Activated naive CD4-positive, alpha-beta T cell (primary cell): ENCODE measurements at places on chromosomes 7 and 10.

GRCh38 chr7:64873517-64873916 is 29.6 kb upstream of the ZNF273 start:
- DNase-seq = no peak

- DNase-seq = no peak
Measured at GRCh38 chr10:48307711-48308018, 1.2 kb downstream of the MAPK8 start.

DNA sequence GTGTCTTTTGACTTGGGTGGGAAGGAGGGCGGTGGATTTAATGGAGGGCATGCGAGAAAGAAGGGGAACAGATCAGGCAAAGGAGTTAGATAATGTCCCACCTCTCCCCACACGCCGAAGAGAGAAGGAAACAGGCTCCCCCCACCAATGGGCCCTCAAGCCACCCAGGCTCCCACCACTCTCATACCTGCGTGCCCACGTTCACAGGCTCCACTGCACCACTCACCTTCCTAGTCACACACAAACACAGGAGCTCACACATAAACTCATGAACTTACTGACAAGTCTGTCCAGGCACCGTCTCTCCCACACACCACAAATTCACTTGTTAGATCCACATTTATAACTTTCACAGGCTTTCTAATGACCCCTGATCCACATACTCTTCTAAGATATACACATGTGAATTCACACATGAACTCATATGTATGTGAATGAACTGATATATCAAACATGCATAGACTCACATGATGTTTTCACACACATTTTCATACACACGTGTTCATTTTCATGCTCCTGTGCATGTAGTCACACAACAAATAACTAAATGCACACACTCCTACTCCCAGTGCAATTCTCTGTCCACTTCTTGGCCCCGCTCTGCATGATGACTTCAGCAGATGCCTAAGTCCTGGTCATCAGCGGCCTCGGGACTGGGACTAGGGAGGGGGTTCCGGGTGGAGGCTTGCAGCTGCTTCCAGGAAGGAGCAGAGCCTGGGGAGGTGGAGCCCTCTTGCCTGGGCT is 1.5 kb downstream of the LZTS2 start:
- DNase-seq = no peak

DNA sequence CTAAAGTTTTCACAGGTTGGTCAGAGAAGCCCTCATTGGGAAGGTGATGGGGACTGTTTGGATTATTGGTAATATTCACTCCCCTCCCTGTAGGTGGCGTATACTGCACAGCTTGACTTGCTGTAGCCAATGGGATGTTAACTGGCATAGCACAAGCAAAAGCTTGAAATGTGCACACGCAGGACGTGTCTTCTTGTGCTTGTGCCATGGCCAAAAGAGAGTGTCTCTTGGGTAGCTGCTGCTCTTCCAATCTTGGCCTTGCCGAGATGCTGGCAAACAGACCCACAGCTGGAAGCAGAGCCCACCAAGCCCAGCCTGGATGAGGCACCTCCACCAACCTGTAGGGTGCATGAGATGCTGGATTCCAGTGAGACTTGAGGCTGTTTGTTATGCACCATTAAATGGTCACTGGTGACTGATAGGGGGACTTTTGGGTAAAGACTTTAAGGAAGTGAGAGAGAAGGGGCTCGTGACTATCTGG is 266.0 kb downstream of the GRID1 start:
- no peak for DNase-seq

GRCh38 chr7:27162561-27163287 is 2.6 kb downstream of the HOXA9 start:
- no peak for DNase-seq

DNA sequence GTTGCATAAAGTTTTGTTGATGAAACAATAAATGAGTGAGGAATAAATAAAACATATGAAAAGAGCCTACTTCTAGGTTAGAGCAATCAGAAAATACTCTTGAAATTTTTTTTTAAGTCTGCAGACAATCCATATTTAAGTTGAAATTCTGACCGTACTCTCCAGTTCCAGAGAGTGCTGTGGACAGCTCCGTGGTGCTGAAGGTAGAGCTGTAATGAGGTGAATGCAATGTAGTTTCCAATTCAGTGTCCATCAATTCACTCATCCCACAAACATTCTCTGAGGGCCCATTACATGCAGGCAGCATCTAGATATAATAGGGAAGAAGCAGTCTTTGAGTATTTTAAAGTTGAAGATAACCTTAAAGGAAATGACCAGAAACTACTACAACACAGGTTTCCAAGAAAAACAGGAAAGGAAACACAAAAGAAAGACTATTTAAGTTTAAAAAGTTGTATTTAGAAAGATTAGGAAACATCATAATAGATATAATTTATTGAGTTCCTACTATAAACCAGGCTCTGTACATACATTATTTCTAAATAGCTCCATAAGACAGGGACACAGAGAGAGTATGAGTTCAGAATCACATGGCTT is 44.0 kb upstream of the CRTAC1 start:
- DNase-seq = no peak

DNA sequence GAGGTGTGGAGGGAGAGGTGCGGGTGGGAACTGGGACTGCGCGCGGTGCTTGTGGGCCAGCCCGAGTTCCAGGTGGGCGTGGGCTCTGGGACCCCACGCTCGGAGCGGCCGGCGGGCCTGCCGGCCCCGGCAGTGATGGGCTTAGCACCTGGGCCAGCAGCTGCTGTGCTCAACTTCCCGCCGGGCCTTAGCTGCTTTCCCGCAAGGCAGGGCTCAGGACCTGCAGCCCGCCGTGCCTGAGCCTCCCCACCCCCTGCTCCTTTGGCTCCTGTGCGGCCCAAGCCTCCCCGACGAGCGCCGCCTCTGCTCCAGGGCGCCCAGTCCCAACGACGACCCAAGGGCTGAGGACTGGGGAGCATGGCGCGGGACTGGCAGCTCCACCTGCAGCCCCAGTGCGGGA is 232.7 kb downstream of the FGFR2 start:
- no peak for DNase-seq

- no peak for DNase-seq
Measured at GRCh38 chr7:149772241-149772955, 990 bp downstream of the ZNF467 start.

DNA sequence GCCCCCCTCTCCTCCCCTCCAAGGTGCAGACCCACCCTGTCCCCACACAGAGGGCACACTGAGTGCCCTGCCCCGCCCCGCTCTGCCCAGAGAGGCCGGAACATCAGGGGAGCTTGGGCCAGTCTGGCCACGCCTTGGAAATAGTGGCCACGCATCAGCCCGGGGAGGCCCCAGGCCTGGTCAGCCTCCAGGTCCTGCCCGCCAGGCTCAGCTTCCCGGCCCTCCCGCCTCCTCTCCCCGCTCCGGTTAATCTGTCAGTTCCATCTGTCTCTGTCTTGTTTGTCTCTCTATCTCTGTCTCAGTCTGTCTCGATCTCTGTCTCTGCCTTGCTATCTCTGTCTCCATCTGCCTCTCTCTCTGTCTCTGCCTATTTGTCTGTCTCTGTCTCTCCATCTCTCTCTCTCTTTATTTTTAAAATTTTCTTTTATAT is 28.9 kb upstream of the TNRC18 start:
- DNase-seq = no peak

GRCh38 chr7:142455392-142455791 is 197.5 kb upstream of the PRSS58 start:
- no peak for DNase-seq

GRCh38 chr7:73844131-73844547 is 1.8 kb upstream of the METTL27 start:
- DNase-seq = no peak

DNA sequence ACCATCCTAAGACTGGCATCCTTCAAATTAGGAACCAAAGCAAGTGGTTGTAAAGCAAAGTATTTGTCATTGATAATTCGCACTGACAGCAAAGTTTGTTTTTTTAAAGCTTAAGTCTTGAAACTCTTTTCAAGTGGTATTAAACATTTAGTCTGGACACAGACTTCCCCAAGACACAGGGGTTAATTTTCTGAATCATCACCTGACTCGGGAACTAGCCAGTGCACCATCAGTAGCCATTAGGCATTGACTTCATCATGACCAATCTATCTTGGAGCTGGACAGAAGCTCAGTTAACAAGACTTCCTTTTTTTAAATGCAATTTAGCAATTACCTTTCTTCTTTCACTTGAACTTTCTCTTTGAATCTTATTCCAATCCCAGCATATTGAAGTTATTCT is 210.6 kb downstream of the ZNF365 start:
- DNase-seq = no peak

GRCh38 chr10:103949728-103950127 is 17.2 kb upstream of the SLK start:
- no peak for DNase-seq

- DNase-seq = no peak
Measured at GRCh38 chr10:122555442-122555841, 5.1 kb upstream of the DMBT1 start.

DNA sequence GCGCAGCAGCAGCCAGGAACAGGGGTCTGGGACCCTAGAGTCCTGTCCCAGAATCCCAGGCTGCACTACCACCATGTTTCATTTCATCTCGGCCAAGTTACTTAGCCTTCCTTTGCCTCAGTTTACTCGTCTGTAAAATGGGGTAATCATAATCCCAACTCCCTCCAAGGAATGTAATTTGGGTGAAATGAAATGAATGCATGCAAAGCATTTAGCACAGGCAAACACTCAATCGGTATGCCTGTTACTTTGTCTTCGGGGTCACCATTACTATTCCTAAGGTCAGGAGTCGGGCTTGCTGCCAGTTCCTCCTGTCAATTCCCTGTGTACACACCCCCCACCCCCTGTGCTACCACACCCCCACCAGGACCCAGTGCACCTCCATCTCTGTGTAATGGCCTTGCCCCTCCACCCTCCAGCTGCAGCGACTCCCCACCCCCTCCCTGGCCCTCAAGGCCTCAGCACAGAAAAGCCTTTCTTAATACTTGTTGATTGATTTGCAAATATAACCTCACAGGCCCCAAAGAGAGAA is 1.7 kb downstream of the TNS3 start:
- DNase-seq = no peak

GRCh38 chr10:60208676-60209269 is 180.9 kb downstream of the ANK3 start:
- DNase-seq = no peak

- no peak for DNase-seq
Measured at GRCh38 chr10:64708884-64709681, 1187.9 kb downstream of the REEP3 start.

DNA sequence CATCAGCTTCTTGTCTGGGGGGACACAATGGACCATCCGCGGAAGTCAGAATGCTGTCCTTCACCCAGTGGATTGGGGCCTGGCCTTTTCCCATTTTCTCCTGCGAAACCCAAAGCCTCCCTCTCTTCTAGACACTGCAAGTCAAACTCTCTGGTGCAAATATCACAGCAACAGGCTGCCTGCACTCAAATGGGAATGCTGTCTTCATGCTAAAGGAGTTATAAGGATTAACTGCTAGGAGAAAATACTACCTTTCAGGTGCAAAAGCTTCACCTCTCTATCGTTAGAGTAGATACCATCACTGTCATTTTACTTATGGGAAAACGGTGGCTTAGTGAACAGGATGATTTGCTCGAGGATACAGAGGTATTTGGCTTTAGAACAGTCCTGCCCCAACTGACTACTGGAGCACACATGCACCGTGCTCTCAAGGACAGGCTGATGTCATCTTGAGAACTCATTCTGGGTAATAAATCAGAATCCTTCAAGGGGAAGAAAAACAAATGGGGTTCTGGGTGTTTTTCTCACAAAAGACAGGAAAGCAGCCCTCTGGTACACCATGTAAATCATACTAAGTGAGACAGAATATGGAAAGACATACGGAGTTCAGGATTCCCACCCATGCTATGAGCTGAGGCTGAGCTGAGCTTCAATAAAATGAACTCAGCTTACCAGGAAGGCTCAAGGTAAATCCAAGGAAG is 100.9 kb downstream of the SAMD9 start:
- DNase-seq = no peak

GRCh38 chr7:3028071-3028757 is 15.5 kb downstream of the CARD11 start:
- DNase-seq = no peak

DNA sequence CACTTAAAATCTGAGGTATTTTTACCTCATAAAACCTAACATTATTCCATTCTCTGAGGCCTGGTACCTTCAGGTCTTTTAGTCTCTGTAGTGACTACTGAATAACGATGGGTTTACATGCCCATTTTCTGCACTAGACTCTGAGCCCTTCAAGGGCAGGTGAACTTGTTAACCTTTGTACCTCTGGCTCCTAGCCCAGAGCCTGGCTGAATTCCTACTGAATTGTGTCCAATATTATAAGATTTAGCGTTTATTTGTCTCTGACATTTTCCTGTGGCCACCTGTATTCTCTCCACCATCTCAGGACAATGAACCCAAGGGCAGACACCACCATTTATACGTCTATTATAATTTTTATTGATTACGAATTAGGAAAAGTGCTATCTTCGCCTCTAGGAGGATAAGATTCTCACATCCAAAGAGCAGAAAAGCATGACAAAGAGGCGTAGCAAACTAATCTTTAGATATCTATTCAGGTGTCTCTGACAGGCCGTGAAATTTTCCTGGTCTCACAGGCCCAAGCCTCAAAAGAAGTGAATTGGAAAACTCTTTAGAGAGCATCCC is 27.9 kb upstream of the HNRNPH3 start:
- DNase-seq = no peak

DNA sequence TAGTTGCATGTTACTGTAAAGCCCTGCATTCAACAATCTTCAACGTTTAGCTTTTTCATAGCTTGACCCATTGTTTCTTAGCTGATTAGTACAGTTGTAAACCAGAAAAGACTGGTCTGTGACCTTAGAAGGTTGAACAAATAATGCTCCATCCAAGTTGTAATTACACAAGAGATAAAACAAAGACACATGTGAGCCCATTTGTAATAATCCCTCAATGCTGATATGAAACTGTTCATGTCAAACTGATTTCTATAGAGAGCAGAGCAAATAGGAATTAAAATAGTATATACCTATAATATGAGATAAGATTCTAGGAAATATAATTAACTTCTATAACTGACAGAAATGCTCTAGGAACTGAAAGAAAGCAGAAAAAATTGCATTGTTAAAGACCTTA is 94.7 kb upstream of the SLC25A13 start:
- no peak for DNase-seq

- DNase-seq = no peak
Measured at GRCh38 chr7:122965306-122965705, 30.2 kb downstream of the TAS2R16 start.

GRCh38 chr10:53209944-53210611 is 437.5 kb upstream of the MBL2 start:
- DNase-seq = no peak

GRCh38 chr7:140773104-140773503 is 76.6 kb downstream of the NDUFB2 start:
- no peak for DNase-seq

GRCh38 chr7:22564511-22565045 is 64.6 kb upstream of the STEAP1B start:
- DNase-seq = no peak

GRCh38 chr7:127817466-127817865 is 165.5 kb downstream of the SND1 start:
- DNase-seq = no peak

GRCh38 chr7:111727905-111728634 is 165.8 kb upstream of the IMMP2L start:
- DNase-seq = no peak
